ENCODE measurements at places on chromosomes 12 and 14. TPM values are rescaled to one million over a fixed set of nuclear protein-coding genes. Genes with fewer than 3 reads are reported as not detected.
A peak's percentile ranks its signal among the peaks of the same experiment; 100 is the strongest.

Gene ACVRL1
- total RNA-seq: 12.3 TPM

Gene ACSS3
- 14.9 TPM for total RNA-seq

Gene APOF
- total RNA-seq: not detected

Gene BDKRB2
- 0.45 TPM for total RNA-seq

Gene RHEBL1
- 0.91 TPM for total RNA-seq

Gene CLEC4D
- not detected for total RNA-seq

DNA sequence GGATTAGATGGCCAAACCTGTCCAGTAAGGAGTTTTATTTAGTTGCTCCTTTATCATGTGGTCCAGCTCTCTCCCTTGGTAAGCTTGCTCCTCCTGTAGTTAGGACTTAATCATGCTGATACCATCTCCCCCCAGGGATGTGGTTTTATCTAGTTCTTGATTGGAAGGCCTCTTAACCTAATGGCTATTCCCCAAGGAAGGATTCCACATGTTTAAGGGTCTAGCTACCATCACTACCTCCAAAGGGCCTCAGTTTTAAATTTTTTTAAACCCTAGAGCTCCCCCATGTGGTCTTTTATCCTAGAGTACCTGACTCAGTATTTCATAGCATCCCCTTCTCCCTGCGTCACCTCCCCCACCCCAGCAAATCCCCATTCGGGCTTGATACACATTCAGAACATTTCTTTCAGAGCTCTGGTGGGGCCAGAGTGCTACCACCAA lies 22.5 kb downstream of the MAP3K12 start:
- no peak for DNase-seq

DNA sequence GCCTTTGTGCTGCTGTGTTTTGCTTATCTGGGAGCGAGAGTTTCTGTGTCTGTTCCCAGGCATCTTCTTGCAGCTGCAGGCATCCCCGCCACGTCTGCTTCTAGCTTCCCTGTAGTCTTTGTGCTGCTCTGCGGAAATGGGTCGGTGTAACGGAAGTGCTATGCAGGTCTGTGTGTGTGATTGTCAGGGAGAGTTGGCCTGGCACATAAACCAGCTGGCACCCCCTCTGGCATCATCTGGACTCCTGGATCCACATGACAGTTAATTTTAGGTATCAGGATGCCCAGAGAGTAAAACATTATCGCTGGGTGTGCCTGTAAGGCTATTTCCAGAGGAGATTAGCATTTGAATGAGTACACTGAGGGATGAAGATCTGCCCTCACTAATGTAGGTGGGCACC lies 9.4 kb upstream of the OASL start:
- no peak for DNase-seq

DNA sequence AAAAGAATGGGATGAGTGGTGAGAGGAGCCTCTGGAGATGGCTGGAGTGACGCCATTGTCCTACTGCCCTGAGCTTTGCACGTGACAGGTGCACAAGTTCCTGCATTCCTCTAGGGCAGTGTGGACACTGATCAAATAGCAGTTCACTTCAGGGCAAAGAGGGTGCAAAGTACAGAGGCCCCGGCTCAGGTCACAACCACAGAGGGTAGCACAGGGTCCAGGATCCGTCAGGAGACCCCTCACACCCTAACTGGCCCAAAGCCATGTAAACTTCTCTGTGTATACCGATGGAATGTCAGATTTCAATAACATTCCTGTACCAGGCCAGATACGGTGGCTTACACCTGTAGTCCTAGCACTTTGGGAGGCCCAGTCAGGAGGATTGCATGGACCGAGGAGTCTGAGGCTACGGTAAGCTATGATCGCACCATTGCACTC lies 10.4 kb upstream of the FBLN5 start:
- DNase-seq: no peak

- DNase-seq: no peak
These were observed 2.1 kb downstream of the NOXRED1 start for GRCh38 chr14:77421201-77421600.

- peak; percentile 32 for DNase-seq
These were observed 3.0 kb downstream of the ARG2 start for GRCh38 chr14:67622675-67623074.

- no peak for DNase-seq
These were observed 378.8 kb downstream of the MED13L start for GRCh38 chr12:115898670-115899069.

DNA sequence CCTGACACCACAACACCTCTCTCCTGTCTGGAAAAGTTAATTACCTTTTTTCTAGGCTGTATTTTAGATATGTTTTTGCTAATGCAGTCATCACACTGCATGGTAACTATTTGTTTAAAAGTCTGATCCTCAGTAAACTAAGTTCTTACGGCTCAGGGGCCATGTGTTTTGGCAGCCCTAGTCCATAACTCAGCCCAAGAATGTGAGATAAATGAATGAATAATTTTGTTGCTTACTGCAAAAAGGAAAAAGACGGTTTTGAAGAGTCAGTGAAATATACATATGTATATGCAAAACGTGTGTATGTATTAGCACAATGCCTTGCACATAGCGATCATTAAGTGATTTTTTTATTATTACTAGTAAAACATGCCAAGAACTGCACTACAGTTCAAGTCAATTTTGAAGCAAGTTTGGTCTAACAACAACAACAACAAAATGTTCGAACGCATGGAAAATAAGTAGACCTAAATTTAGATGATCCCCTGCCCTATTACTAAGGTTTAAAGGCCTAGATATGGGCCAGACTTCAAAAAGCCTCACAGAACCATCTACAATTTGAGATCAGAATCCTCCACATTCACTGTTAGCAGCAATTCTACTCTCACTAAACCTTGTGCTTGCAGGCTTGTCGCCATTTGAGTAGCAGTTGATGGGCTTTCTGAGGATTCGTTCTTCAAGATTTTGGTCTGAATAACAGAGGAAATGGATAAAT lies 140.0 kb downstream of the NDUFA12 start:
- no peak for DNase-seq

- DNase-seq: peak; percentile 70
These were observed 54.6 kb downstream of the CALM1 start for GRCh38 chr14:90451443-90451842.

DNA sequence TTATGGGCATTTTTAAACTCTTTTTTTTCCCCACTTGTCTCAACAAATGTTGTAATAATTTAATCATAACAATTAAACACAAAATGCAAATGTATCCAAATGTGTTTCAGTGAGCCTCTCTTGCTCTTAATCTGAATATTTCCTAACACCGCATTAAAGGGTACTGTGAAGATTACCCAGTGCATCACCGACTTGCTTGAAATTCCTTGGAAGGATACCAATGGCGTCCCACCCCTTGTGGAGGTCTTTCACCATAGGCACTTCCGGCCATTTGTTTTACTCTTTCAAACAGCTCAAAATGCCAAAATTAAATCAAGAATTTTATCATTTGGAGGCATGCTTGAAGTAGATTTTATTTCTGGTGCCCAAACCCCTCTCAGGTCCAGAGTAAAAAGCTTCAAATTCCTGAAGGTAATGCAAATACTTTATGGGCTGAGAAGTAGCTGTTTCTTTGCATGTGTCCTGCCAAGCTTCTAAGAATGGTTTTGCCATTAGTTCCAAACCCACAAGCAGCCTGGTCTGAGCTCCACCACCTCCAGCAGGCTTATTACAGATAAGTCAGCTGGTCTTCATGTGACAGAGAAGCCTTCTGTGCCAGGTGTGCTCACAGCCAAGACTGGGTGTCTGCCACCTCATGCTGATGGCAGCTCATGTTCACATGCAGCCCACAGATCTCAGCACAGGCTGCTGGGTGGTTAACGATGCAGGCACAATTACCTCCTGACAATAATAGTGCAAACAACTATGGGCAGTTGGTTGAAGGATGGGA lies 16.4 kb upstream of the NUDT4 start:
- DNase-seq: no peak

GRCh38 chr12:32600681-32601080 lies 78.4 kb upstream of the DNM1L start:
- no peak for DNase-seq

DNA sequence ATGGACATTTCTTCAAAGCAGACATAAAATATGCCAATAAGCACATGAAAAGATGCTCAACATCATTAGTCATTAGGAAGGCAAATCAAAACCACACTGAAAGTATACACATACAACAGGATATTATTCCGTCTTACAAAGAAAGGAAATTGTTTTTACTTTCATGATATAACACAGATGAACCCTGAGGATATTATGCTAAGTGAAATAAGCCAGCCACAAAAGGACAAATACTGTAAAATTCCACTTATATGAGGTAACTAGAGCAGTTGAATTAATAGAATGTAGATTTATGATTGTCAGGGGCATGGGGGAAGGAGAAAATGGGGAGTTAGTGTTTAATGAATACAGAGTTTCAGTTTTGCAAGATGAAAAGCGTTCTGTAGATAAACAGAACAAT lies 4.2 kb downstream of the ACYP1 start:
- no peak for DNase-seq

DNA sequence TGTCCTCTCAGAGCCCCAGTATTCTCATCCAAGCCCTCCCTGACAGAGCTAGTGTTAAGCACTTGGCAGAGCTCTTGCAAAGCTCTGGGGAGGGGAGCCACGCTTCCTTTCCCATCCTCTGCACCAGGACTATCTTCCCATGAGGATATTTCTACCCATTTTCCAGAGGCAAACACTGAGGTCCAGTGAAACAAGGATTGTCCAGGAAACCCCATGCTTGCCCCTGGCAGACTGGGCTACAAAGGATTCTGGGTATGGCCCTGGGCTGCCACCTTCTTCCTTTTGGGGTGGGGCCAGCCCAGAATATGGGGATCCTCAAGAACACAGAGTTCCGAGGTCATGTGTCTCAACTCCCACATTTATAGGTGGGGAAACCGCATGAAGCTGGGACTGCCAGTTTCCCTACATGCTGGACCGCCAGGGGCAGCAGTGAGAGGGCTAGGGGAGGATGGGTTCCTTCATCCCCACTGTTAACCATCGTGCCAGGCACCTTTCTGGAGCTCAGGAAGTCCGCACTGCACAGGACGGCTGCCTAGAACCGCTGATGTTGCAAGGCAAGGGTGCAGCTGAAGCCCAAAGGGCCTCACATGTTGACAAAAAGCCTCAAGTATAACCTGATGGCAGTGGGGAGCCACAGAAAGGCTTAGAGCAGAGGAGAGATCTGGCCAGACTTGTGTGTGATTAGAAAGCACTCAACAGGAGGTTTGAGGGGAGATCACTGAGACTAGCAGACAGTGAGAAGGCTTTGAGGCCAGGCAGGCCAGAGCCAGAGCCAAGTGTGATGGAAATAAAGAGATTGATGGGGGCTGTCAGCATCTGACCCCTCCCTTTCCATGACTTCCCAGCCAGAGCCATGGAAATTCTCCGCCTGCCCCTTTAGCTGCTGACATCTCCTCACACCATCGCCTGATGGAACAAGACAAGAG lies 5.5 kb upstream of the CCDC85C start:
- no peak for DNase-seq

- no peak for DNase-seq
These were observed 380.1 kb upstream of the KITLG start for GRCh38 chr12:88960213-88960878.

DNA sequence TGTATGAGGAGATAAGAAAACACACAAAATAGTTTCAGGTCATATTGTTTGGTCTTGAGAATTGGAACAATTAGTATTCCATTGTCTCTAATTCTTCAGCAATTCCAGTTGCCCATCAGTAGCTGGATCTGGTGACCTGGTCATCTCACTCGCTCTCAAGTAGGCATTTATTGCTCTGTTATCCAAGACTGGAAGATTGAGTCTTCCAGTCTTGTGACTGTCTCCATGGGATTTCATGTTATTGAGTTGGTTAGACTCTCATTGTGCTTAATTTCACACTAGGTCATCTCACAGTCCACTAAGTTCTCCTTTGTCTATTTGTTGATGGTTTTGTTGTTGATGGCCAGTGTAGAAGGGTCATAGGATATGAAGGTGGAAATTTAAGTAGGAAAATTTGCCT lies 47.5 kb downstream of the FBXO34 start:
- DNase-seq: no peak

GRCh38 chr12:87815771-87816585 lies 213.2 kb downstream of the C12orf50 start:
- no peak for DNase-seq

DNA sequence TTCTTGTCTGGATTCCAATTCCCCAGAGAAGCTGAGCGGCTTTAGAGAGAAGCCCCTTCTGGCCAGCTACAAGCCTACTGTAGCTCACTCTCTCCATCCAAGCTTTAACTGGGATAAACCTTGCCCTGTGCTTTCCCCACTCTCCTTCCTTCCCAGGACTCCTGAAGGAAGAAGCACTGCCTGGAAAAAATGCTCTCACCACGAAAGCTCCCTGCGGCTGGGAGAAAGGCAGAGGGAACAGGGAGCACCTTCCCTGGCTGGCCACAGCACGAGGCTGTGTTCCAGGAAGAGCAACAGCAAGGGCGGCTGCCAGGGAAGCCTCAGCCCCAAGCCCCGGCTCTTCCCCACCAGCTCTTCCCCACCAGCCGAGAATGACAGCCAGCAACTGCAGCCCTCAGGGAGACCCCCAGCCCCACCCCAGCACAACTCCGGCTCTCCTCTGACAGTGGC lies 40.8 kb upstream of the PNMA1 start:
- peak; percentile 55 for DNase-seq

- DNase-seq: no peak
These were observed 525 bp downstream of the ATP5F1B start for GRCh38 chr12:56645201-56645716.

GRCh38 chr12:128727999-128728398 lies 95.8 kb downstream of the SLC15A4 start:
- no peak for DNase-seq

DNA sequence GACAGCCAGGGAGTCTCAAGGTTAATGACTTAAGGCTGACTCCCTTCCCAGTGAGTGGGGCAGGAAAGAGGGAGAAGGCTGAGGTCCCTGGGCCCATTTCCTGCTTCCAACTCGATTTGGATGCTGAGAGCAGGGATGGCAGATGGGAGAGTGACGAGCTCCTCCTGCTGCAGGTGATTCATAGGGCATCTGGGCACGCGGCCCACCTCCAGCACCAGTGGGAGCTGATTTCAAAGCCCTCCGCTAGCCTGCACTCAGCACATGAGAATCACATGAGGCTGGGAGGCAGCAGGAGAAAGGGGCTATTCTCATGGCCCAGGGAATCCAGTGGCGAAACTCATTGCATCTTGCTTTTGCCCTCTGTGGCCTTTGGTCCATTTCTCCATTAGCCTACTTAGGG lies 90.8 kb downstream of the SSPN start:
- DNase-seq: peak; percentile 84

- DNase-seq: peak; percentile 87
These were observed at the start of gene SYNJ2BP for GRCh38 chr14:70416725-70417349. TSS of gene SYNJ2BP (minus strand) at chr14:70417090. CDS start at chr14:70416963, 127 bp downstream.

- no peak for DNase-seq
These were observed 6.8 kb downstream of the RASSF9 start for GRCh38 chr12:85829391-85829790.

DNA sequence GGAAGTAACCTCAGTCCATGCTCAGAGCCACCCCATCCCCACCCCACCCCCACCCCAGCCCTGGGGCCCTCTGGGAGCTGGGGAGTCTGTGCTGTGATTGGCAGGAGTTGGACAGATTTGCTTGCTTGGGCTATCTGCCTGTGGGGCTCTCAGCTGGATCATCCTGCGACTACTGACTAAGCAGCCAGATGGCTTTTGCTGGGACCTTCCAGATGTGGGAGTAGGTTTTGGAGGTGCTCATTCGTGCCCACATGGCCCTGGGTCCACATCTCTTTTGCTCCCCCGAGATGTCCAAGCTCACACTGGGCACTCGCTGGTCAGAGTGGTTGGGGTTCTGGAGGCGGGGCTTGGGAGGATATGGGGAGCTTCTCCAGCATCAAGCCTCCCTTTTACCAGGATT lies 138.9 kb downstream of the TSPAN9 start:
- DNase-seq: no peak

All from cerebellum (tissue), 4 donors.